ENCODE measurements at places on chromosomes 4 and X.
A peak's percentile ranks its signal among the peaks of the same experiment; 100 is the strongest.

DNA sequence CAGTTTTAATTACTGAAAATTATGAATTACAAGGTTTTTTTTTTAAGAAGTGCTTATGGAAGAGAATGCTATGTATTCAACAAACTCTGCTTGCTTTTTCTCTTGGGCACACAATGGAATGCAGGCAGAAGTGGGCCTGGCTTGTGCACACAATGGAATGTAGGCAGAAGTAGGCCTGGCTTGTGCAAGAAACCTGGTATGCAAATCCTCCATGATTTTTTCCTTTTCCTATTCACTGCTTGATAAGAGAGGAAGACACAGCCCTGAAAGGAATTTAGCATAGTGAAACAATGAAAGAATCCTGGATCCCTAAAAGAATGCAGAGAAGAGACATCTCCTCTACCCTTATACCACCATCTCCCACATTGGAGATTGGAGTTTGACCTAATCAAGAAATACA is 138.4 kb downstream of the COL25A1 start:
- DNase-seq, result no peak

DNA sequence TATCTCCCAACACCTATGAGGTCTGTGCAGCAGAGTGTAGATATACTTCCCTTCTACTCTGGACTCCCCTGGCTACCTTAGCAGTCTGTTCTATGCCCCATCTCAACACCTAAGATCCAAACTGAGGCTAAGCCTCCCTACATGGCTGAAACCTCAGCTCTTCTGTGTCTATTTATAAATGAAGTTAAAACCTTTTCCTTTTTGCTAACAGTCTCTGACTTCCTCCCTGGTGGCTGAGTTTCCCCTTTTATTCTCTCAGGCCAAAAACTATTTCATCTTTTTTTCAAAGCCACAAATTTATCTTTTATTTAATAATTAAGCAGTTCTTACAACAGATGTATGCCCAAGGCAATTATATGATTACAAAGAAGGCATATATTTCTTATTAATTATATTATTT is 111.8 kb upstream of the STIM2 start:
- no peak for DNase-seq

- DNase-seq, result no peak
Observed at GRCh38 chr4:41323706-41324105, 67.0 kb downstream of the UCHL1 start.

DNA sequence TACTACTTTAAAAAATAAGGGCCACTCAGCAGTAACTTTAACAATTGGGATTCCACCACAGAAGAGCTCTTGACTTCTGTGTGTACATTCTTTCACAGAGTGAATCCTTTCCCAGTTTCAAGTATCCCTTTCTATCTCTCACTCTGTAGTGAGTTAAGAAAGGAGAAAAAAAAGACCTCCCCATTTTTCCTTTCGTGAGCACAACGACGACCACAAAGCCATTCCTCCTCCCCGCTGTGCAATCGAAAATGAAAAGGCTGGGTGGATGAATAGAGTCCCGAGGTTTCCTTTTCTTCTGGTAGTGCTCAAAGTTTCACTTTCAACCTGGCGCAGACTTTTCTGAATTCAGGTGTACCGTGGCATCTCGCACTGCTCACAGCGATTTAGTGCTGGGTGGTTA is 58.0 kb downstream of the TAB3 start:
- DNase-seq, result peak; percentile 23

GRCh38 chr4:71944956-71945355 is 86.8 kb upstream of the NPFFR2 start:
- DNase-seq, result no peak

DNA sequence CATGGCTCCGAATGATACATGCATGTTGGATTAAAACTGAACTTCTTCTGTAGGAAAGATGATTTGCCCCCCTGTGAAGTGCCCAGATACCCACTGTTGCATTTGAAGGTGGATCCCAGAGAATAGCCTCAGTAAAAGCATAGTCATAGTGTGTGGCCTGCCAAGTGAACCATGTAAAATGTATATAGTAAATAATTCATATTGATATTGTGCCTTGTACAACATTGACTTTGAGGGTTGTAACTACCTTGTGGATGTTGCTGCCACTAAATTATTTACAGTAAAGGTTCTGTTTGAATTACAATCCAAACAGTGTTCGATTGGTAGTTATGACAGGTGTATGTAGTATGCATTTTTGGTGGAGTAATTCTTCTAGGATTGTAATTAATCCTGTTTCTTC is 19.2 kb downstream of the TMEM131L start:
- DNase-seq, result no peak

GRCh38 chrX:120087289-120088017 is 10.0 kb upstream of the RHOXF2B start:
- no peak for DNase-seq

DNA sequence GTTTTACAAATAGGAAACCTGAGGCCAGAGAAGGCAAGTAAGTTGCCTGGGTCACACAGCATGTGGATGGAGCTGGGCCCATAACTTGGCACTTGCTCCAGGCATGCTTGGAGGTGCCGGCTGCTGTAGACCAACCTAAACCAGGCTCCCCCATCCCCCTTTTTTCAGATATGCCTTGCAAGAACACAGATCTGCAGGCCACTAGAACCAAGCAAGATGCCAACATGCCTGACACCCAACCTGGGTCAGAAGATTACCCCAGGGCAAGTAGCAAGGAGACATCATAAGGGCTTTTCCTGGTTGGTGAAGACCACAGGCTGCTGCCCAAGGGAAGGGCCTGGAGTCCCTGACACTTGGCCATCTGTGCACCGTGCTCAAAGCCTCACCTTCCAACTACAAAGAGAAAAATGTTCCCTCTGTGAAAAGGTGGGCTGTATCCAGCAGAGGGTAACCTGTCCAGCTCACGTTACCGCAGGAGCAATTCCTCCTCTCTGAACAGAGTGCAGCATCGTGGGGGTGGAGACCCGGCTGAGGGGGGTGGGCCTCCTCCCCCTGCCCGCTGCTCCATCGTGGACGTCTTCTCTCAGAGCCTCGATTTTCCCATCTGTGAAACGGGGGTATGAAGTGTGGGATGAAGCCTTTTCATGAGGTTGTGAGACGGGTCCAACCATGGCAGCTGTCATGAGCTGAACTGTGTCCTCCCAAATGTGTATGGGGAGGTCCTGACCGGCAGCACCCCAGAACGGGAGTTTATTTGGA is 23.0 kb downstream of the HMX1 start:
- no peak for DNase-seq

GRCh38 chr4:74109116-74109869 is 10.3 kb upstream of the CXCL2 start:
- DNase-seq, result no peak

DNA sequence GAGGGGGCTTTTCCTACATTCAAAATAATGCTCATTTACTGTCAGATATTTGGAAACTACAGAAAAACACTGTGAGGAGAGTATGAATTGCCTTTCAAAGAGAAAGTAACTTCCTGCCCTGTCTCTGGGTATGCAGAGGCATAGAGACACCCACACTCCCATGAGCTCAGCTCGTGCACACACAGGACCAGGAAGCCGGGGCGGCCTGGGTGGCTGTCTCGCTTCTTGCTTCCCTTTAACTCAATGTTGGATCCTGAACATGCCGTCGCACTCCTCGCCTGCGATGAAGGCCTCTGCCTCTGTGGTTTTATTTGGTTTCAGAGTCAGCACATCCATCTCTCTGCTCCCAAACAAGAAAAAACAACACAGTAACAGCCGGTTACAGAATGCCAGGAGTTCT is 40.1 kb upstream of the GPR78 start:
- DNase-seq, result peak; percentile 44

DNA sequence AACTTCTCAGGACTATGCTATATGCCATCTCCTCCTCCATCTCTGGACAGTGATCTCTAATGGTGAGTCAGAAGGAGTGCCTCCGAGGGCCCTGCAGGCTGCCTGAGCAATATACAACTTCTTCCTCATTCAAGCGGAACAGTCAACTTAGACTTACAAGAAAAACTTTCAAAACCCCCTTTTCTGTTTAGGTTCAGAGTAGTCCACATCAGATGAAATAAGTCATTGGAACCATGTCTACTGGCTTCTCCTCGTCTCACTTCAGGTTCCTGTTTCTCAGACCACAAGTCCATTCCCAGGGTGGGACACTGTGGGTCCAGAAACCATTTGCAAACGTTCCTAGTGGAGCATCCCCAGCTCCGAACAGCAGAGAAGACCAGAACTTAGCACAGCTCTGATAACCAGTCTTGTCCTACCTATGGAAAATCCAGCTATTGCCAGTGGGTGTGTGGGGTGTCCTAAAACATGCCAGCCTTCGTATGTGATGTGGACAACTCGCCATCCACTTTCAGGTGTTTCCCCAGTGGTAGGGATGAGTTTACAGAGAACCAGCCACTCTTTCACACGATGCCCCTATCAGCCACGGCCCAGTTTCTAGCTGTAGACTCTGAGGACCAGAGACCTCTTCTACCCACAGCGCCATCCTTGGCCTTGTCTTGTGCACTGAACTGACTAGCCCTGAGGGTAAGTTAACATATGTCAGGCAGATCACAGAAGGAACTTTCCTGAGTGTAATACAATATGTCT is 32.7 kb upstream of the NKRF start:
- no peak for DNase-seq

GRCh38 chr4:107896158-107896645 is 35.1 kb upstream of the CYP2U1 start:
- no peak for DNase-seq

DNA sequence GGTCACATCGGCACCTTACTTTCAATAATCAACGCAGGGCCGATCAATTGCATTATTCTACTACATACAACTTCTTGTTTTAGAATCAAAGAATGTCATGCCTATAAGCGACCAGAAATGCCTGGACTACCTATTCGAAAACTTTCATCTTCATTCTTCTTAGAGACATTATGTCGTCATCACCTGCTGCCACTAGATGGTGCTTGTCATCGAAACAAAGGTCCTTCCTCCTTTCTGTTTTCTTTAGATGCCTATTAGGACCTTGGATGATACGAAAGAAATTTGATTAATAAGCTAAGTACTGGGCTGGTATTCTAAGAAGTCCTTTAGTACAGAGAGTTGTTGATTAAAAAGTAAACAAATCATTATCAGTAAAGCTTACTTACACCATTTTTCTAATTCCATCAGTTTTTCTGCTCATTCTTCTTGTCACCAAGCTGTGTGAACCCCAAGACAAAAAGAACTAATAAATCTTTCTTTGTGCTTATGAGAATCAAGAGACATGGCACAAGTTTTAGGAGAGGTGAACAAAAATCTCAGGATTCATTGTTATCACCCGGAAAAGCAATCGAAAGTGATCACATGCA is 154.5 kb upstream of the SLC4A4 start:
- DNase-seq, result peak; percentile 17

- DNase-seq, result no peak
Observed at GRCh38 chr4:139629436-139630125, 36.0 kb upstream of the MGST2 start.

DNA sequence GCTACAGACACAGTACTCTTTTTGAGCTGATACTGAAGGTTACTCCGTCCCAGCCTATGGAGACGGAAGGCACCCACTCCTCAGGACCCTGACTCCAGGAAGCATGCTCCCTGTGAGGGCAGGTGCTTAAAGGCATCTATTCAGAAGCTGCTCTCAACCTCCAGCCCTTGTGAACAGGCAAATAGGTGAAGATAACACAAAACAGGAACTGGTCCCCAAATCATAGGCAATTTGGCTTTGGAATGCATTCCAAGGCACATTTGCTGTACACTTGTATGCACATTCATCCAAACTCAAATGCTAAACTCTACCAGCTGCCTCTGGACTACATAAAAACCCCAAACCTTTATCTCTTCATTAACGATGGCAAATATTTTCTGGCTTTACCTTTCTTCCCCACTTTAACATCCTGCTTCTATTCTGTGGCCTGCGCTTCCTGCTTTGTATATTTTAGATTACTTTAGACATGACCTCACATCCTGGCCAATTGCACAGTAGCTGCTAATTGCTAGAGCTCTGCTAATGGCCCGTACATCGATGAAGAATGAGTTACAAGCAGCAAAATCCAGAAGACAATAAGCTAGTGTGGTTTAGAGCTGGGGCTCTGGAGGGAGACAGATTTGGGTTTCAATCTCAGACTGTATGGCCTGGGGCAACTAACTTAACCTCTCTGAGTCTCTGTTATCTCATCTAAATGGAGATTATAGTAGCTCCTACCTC is 3.2 kb downstream of the SEL1L3 start:
- DNase-seq, result no peak

- DNase-seq, result peak; percentile 62
Observed at GRCh38 chrX:130401415-130402207, at the start of gene RBMX2. RBMX2 (plus strand) TSS chrX:130401987; CDS start chrX:130402033, 46 bp downstream.

DNA sequence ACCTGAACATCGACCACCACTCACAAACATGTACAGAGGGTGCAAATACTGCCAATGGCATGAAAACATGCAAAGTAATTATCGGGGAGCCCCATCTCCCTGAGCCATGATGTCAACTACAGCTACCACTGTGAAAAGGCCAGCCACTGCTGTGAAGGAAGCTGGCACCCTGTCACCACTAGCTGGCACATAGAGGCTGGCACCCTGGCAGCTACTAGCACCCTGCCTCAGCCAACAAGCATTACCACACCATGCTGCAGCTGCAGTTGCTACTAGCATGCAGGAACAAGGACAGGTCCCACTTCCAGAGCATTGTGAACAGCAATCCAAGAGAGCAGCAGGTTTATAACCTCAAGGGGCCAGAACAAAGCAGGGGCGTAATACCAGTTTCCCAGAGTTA is 81.4 kb downstream of the PRR32 start:
- no peak for DNase-seq

- no peak for DNase-seq
Observed at GRCh38 chrX:72477781-72478181, 94.9 kb downstream of the HDAC8 start.

DNA sequence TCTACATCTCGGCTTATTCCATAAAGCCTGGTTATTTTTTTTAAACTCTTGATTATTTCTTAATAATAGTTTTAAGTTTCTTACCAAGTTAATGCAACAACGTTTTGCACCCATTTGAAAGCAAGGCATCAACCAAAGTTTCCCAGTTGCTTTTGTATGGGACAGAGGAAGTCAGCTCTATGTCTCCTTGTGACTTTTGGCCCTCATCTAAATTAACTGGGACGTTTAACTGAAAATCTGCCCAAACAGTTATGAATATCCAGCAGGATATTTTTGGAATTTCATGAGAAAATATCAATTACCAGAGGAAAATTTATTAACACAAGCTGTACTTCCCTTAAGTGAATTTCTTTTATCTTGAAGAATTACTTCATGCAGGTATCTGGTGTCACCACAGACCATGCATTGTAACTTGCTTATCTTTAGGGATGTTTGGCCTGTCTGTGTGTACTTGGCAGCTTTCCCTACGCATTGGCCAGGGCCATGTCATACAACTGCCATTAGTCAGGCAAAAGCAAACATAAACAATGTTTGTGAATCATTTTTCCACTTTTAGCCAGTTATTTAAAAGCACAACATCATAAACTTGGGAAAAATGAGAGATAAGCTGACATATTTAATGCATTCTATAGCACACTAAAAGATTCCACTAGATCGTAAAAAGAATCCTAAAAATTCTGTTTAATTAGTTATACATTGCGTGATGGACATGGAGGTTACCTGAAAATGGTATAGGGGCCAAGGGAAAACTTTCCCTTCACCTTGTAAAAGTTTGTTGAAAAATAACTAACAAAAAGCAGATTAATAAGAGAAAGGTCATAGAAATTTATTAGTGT is 101.4 kb upstream of the PDE5A start:
- no peak for DNase-seq

Data from activated CD4-positive, alpha-beta T cell treated with anti-CD3 and anti-CD28 coated beads, Interleukin-2, amount 50 U/mL, for 48 hours (primary cell).